ENCODE measurements at places on chromosomes 3 and 15.

DNA sequence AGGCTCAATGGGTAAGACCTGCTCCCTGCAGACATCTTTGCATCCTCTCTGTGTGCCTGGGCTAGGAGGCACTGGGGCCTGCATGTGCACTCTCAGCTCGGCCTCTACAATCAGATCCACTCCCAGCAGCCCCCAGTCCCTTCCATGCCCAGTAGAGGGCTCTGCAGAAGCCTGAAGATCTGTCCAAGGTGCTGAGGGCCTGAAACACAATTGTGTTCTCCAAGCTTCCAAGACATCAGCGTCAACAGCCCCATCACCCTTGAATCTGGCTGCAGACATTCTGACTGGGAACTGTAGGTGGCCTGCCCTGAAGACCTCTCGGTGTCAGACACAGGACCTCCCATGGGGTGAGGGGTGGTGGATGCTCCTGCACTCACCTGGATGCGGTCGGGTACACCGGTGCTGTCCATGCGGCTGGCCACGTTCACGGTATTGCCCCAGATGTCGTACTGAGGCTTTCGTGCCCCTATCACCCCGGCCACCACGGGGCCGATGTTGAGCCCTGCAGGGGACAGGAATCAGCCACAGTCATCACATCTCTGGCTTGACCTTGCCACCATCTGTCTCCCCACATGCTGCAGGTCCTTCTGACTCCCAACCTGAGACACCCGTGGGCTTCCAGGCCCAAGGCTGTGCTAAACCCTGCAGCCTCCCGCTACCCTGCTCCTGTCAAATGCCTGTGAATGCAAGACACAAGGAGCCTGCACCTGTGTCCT lies 84.7 kb downstream of the SEC22A start:
- peak; percentile 60 for DNase-seq

DNA sequence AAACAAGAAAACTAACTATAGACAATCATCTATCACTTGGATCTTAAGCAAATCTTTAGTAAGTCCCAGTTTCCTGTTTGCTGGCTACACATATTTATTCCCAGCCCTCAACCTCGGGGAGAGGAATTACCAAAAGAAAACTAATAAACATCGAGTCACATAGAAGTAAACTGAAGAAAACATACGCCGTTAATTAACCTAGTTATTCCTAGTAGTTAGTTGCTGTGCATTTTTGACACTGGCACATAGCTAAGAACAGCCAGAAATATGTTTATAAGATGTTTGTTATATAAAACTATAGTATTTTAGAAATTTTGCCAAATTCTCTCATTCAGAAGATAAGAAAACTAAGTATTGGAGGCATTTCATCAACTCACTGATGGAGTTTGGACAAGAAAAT lies 407.2 kb upstream of the ARHGEF26 start:
- DNase-seq = no peak

- no peak for DNase-seq
Measured at GRCh38 chr15:42493679-42494078, 1.8 kb upstream of the SNAP23 start.

GRCh38 chr3:94694894-94695293 lies 632.0 kb downstream of the NSUN3 start:
- DNase-seq = no peak

DNA sequence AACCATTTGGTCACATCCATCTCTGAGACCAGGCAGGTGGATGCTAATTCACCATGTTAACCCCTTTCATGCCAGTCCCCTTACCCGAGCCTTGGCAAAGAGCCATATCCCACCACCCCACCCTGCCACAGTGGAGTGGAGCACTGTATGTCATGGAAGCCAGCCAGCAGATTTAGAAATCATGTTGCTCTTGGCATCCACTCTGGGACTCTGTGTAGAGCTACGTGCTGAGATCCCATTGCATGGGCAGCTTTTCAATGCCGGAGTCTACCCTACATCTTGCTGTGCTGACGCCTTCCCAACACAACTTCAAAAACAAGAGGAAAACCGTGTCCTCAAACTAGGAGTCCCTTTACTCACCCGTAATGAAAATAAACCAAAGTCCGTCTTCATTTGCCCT lies 131.0 kb downstream of the NTRK3 start:
- no peak for DNase-seq

GRCh38 chr3:194247350-194247740 lies 103.8 kb downstream of the CPN2 start:
- DNase-seq = no peak

- DNase-seq = peak; percentile 67
Measured at GRCh38 chr15:66617137-66618090, 51.6 kb upstream of the LCTL start.

DNA sequence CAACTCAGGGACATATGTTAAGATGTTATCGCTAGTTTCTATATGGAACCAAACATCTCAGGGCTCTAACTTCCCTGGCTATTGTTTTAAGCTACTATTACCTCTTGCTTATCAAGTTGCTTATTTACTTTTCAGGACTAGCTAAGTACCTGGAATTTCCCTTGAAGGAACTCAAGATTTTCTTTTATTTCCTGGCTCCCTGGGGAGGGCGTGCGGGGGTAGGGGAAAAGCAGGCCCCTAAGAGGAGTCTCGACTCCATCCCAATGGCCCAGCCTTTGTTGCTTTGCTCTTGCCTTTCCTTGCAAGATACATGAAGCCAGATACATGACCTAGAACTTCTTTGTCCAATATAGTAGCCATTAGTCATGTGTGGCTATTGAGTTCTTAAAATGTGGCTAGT lies 76.9 kb upstream of the STXBP5L start:
- no peak for DNase-seq

GRCh38 chr3:141913150-141913811 lies 36.8 kb downstream of the ATP1B3 start:
- DNase-seq = peak; percentile 54

GRCh38 chr3:98763076-98763475 lies at the start of gene ST3GAL6:
TSS of gene ST3GAL6 (plus strand) at chr3:98763340. CDS start at chr3:98768441, 5,101 bp downstream.
- DNase-seq = peak; percentile 28

DNA sequence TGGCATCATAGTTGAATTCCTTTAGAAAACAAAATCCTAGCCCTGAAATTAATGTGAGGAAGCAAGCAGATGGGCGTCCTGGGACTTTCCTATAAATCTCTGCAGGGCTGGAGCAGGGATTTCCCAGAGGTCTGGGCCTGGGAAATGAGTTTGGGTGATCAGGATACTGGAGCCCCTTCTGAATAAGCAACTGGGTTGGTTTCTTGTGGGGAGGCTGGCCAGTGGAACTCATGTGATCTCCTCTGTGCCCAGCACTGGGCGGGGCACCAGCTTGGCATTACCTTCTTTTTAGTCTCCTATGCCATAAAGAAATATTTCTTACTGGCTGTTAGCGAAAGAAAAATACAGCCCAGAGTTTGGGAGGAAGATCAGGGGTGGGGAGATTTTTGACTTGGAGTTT lies 1.7 kb downstream of the THSD4 start:
- DNase-seq = no peak

DNA sequence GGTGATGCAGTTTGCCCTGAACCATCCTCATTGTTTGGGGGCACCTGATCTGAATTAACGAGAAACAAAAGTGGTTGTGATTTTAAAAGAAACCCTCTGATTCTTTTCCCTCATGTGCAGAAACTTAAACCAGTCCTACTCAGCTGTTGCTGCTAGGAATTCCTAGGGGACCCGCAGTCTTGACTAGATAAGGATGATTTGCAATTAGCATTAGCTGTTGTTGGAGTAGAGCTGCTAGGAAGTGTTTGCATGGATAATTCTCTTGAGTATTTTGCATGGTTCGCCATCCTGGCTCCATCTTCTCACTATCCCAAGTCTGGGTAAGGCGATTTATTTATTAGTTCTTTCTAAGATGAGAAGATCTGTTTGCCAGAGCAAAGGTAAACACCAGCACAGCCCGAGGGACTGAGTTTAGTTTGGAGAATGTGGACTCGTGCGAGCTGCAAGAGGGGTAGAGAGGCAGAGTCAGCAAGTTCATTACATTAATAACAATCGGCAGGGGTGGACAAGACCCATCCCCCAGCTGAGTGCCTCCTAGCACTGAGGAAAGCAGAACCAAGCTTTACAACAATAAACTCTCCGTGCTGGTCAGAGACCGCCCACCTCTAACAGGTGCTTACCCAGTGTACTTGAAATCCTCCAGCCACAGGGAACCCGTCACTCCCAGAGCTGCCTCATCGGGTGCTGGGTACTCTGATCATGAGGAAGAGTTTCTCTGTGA lies 4.1 kb downstream of the FGD5 start:
- no peak for DNase-seq

GRCh38 chr3:157888040-157888439 lies 218.2 kb downstream of the SHOX2 start:
- no peak for DNase-seq

DNA sequence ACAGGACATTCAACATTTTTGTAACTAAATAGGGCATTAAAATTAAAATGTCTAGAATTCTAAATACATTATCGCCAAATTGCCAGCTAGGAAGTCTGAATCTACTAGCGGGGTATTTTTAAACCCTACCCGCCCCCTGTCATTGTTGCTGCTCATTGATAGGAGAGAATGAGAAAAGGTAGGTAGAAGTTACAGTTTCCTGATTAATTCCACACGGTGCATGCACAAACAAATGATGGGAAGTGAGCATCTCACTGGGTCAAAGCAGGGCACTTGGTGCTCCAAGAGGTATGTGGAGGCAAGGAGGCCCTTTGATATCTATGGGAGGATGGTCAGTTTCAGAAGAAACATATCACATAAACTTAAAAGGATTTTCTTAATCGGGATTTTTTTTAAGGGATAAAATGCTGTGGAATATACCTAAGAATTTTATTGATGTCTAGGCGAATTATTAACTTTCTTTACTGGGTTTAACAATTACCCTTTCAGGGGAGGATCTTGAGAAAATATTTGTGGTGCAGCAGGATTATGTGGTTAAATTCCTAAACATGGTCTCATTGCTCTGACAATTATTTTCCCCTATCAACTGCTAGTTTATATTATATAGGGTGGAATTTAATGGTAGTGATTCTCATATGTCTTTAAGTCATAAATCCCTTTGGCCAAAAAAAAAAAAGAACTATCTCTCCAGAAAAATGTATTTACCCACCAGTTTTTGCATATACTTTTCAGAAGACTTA lies 236.0 kb upstream of the GOLGA6L4 start:
- DNase-seq = no peak

DNA sequence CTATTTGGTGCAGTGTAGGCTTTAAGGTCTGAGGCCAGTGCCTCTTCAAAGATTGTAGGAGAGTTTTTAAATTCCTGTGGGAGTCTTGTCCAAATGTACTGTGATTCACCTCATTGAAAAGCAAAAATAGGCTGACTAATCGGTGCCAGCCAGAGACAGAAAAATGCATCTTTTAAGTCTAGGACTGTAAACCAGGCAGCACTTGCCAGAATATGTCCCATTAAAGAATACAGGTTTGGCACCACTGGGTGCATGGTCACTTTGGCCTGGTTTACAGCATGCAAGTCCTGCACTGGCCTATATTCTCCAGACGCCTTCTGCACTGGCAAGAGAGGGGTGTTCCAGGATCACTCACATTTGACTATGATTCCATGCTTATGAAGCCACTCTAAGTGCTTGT lies 20.3 kb upstream of the NOX5 start:
- peak; percentile 79 for DNase-seq

- no peak for DNase-seq
Measured at GRCh38 chr3:49620728-49621127, 53.4 kb upstream of the APEH start.

DNA sequence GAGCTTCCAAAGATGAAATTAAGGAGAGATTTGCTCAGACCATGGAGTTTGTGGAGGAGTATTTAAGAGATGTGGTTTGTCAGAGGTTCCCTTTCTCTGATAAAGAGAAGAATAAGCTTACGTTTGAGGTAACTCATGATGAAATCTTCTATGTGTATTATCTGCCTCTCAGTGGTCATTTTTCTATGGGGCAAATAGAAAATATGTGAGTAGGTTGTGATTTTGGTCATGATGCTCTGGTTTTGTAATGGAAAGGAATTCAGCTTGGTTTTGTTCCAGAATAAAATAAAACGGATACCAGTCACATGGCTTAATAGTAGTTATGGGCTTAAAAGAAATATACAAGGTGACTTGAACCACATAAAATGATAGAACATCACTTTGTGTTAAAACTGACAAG lies 181.1 kb downstream of the ITPR1 start:
- peak; percentile 11 for DNase-seq

GRCh38 chr3:83894223-83894622 lies 1064.6 kb upstream of the CADM2 start:
- DNase-seq = no peak

DNA sequence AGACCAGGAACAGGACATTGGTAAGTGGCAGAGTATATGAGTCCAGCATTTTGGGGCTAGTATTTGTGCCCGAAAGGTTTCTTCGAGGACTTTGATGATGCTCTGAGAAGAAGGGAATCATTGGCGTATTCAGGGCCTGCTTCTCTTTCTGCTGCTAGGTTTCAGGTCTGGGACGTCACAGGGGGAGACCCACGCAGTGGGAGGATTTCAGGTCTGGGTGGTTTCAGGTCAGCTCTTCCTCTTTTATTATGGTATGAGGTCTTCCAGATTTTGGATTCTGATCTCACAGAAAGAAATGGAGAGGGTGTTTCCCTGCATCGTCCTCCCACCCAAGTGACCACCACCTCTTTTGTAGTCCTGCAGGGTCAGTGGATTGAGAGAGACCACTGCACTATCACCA lies 62.5 kb downstream of the CDAN1 start:
- no peak for DNase-seq

- DNase-seq = peak; percentile 73
Measured at GRCh38 chr3:16113704-16114103, 60.8 kb upstream of the GALNT15 start.

- no peak for DNase-seq
Measured at GRCh38 chr3:132843851-132844553, 121.8 kb upstream of the NPHP3 start.

- DNase-seq = no peak
Measured at GRCh38 chr3:31891876-31892455, 89.1 kb downstream of the OSBPL10 start.

GRCh38 chr3:46239301-46239938 lies 2.8 kb upstream of the CCR3 start:
- no peak for DNase-seq

DNA sequence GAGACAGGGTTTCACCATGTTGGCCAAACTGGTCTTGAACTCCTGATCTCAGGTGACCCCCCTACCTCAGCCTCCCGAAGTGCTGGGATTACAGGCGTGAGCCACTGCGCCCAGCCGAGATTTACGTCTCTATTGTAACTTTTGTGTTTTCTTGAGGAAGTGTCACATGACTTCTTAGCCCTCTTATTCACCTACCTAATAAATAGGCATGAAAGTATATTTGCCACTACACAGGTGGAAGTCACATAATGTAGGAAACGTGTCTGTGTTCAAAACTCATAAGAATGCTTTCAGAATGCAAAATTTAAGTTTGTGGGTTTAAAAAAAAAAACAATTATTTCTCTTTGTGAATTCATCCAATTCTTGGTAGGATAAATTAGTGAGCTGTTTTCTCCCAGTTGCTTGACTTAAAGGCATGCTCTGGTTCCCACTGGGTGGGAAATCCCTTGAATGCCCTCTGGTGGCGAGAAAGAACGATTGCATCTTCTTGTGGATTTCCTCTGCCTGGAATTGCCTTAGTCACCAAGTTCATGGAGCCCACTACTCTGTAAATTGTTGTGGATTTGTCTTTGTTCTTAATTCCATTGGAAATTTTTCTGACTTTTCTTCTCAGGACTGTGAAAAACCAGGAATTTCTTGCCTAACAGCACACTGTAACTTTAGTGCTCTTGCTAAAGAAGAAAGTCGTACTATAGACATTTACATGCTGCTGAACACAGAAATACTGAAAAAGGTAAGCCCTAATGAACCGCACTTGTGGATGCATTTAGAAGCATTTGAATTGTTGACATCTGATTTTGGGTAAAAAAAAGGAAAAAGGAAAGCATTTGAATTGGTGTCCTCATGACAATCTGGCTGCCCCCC lies 82.2 kb upstream of the CTDSPL start:
- DNase-seq = peak; percentile 69

- DNase-seq = no peak
Measured at GRCh38 chr3:134134698-134135415, 105.1 kb upstream of the SLCO2A1 start.

Data from EL (cell line).